Dermis lymphatic vessel endothelial cell (primary cell): ENCODE measurements at places on chromosomes 12 and 14. TPM values are rescaled to one million over a fixed set of nuclear protein-coding genes. Genes with fewer than 3 reads are reported as not detected.

The NUP37 gene
- total RNA-seq, result 16.0 and 24.1 TPM in 2 replicates

The CIT gene
- 2.6 and 2.7 TPM in 2 replicates for total RNA-seq

The GLI1 gene
- not detected in 2 replicates for total RNA-seq

The CELA1 gene
- total RNA-seq, result not detected in 2 replicates

The NFYB gene
- total RNA-seq, result 12.0 and 18.1 TPM in 2 replicates

The CERS5 gene
- 25.9 and 27.5 TPM in 2 replicates for total RNA-seq

The PTPRQ gene
- total RNA-seq, result under 0.01 and 0.11 TPM in 2 replicates

The SLC22A17 gene
- 0.11 and 0.17 TPM in 2 replicates for total RNA-seq

The ZC2HC1C gene
- total RNA-seq, result 0.17 and 0.33 TPM in 2 replicates

The WNT5B gene
- total RNA-seq, result 0.17 and 2.7 TPM in 2 replicates
